ENCODE measurements at places on chromosomes 12 and 14. TPM values are rescaled to one million over a fixed set of nuclear protein-coding genes. Genes with fewer than 3 reads are reported as not detected.

Gene PLXNC1
- 1.2 TPM for total RNA-seq

DNA sequence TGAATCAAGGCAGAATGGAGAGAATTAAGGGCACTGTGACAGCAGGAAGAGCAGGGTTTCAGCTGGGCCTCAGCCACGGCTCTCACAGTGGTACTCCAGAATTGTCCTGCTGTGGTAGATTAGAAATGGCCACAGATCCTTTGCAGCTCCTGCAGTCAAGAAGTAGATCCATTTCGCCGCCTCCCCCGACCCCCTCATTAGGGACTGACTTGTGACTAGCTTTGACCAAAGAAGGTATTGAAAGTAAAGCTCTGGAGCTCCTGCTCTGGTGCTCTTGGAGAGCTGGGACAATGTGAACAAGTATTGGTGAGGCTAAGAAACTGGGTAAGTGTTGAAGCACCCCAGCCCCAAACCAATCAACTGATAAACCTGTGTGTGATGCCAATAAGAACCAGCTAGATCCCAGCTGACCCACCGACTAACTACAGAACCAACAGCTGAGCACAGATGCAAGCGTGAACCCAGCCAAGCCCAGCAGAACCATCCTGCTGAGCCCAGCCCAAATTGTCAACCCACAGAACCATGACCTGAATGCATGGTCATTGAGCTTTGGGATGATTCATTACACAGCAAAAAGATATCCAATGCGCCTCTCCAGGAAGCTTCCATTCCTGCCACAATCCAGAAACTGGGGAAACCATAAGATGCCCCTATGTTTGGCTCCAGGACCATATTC is 50.7 kb downstream of the JAG2 start:
- H3K4me1 ChIP-seq, result no peaks in the 10 kb centered on the region
- peaks cover 6% of the 10 kb centered on the region for H3K36me3 ChIP-seq
- H3K27me3 ChIP-seq, result no peaks in the 10 kb centered on the region
- H3K27ac ChIP-seq, result no peak overlapping the region
- DNase-seq, result no peak

DNA sequence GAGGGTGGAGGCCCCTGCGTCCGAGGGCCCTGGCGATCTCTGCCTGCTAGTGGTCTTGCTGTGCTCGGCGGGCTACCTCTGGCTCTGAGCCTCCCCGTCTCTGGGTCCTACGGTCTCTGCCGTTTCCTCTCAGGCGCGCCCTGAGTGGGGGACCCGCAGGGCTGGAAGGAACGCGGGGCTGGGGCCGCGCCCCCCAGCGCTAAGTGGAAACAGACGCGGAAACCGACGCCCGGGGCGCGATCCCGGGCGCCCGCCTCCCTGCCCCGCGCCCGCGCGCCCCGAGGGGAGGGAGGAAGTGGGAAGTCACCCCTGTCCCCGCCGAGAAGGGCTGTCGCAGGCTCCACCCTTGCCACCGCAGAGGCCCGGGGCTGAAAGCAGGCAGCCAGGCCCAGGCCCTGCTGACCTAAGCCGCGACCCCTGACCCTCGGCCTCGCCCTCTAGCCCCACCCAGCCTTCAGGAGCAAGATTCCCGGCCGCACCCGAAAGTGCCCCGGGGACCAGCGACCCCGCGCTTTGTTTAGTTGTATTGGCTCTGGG is 831 bp downstream of the CRIP1 start:
- no peak overlapping the region for H3K27ac ChIP-seq
- no peaks in the 10 kb centered on the region for H3K36me3 ChIP-seq
- no peak for DNase-seq
- peaks cover 26% of the 10 kb centered on the region for H3K27me3 ChIP-seq
- H3K4me1 ChIP-seq, result no peaks in the 10 kb centered on the region

DNA sequence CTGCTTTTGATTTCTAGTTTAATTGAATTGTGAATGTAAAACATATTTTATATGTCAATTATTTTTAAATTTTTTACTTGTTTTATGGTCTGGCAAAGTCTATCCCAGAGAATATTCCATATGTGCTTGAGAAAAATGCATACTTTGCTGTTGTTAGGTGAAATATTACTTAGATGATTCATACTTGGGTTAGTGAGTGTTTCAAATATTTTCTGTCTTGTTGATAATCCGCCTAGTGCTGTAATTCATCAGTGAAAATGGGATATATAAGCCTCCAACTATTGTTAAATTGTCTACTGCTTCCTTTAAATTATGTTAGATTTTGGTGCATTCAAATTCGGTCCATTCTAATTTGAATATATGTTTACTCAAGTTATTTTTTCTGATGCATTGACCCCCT is 395.5 kb downstream of the LRFN5 start:
- DNase-seq, result no peak
- H3K27me3 ChIP-seq, result no peaks in the 10 kb centered on the region
- H3K4me3 ChIP-seq, result no peak overlapping the region
- no peaks in the 10 kb centered on the region for H3K36me3 ChIP-seq
- no peaks in the 10 kb centered on the region for H3K4me1 ChIP-seq
- no peak overlapping the region for H3K27ac ChIP-seq

- H3K4me3 ChIP-seq, result no peak overlapping the region
- no peaks in the 10 kb centered on the region for H3K27me3 ChIP-seq
- H3K36me3 ChIP-seq, result no peaks in the 10 kb centered on the region
These were observed 756 bp downstream of the RNASE7 start for GRCh38 chr14:21042918-21043317.

- no peaks in the 10 kb centered on the region for H3K27me3 ChIP-seq
- no peak overlapping the region for H3K4me3 ChIP-seq
- H3K36me3 ChIP-seq, result no peaks in the 10 kb centered on the region
- H3K4me1 ChIP-seq, result no peaks in the 10 kb centered on the region
- no peak overlapping the region for H3K27ac ChIP-seq
- DNase-seq, result no peak
These were observed 199.6 kb upstream of the DIO3 start for GRCh38 chr14:101361451-101362433.

Gene KRT83
- total RNA-seq, result not detected

GRCh38 chr14:106134886-106135285 is 608.5 kb downstream of the TMEM121 start:
- H3K36me3 ChIP-seq, result no peaks in the 10 kb centered on the region
- no peak overlapping the region for H3K27ac ChIP-seq
- no peak for DNase-seq
- no peak overlapping the region for H3K4me3 ChIP-seq

Gene NOC4L
- 36.9 TPM for total RNA-seq

Gene USP44
- total RNA-seq, result 185 TPM

GRCh38 chr12:8628731-8629130 is 16.1 kb upstream of the AICDA start:
- no peak overlapping the region for H3K4me3 ChIP-seq
- H3K36me3 ChIP-seq, result peaks cover 2% of the 10 kb centered on the region
- H3K27ac ChIP-seq, result no peak overlapping the region
- H3K27me3 ChIP-seq, result no peaks in the 10 kb centered on the region
- no peak for DNase-seq

GRCh38 chr12:50188241-50188781 is 21.1 kb upstream of the CERS5 start:
- H3K4me3 ChIP-seq, result no peak overlapping the region
- H3K27ac ChIP-seq, result no peak overlapping the region
- no peaks in the 10 kb centered on the region for H3K27me3 ChIP-seq

GRCh38 chr12:51217968-51218606 is at the start of gene POU6F1:
POU6F1 (minus strand) TSS chr12:51218062; CDS start chr12:51206836, 11,226 bp downstream.
- H3K27me3 ChIP-seq, result no peaks in the 10 kb centered on the region
- H3K36me3 ChIP-seq, result peaks cover 5% of the 10 kb centered on the region
- H3K4me1 ChIP-seq, result no peaks in the 10 kb centered on the region
- peak within 1 kb of the TSS; percentile 78 for H3K4me3 ChIP-seq

Gene PRR4
- total RNA-seq, result 1.9 TPM

Gene SIX1
- total RNA-seq, result 0.17 TPM

All from H9 (cell line).